ENCODE measurements at places on chromosomes 3 and 15.

DNA sequence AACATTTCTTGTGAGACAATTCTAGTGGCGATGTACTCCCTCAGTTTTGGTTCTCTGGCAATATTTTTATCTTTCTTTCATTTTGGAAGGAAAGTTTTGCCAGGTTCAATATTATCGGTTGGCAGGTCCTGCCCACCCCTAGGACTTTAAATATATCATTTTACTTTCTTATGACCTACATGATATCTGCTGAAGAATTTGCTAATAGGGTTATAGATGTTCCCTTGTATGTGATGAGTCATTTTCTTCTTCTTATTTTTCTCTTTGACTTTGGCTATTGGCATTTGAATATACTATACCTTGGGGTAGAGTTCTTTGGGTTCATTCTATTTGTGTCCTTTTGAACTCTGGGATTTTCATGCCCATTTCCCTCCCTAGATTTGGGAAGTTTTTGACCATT lies 89.7 kb downstream of the GMNC start:
- no peak for DNase-seq

GRCh38 chr3:55009372-55009771 lies 81.5 kb upstream of the LRTM1 start:
- DNase-seq = no peak

DNA sequence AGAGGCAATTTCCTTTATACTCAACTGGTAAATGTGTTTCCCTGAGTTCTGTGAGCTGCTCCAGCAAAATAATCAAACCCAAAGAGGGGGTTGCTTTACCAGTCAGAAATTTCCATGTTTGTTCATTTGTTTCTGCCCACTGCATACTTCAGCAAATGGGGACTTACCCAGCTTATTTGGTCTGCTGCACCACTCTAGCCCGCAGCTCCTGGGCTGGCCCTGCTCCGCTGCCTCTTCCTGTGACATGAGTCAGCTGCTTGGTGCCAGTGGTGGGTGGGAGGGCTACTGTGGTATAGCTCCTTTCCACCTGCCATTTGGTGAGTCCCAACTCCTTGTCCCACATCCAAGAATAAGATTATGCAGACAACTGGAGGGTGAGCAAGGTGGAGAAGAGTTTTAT lies 644.2 kb downstream of the MCTP2 start:
- DNase-seq = no peak

- no peak for DNase-seq
These were observed 104.8 kb upstream of the WNT5A start for GRCh38 chr3:55591888-55592287.

GRCh38 chr15:57436961-57437360 lies 60.7 kb downstream of the CGNL1 start:
- DNase-seq = no peak

GRCh38 chr15:95812491-95812890 lies 518.0 kb upstream of the NR2F2 start:
- no peak for DNase-seq

- DNase-seq = no peak
These were observed 18.4 kb downstream of the TSPAN3 start for GRCh38 chr15:77052556-77052955.

GRCh38 chr3:134237454-134238145 lies 13.1 kb downstream of the RYK start:
- DNase-seq = no peak

- DNase-seq = no peak
These were observed at the start of gene WDR72 for GRCh38 chr15:53759411-53759931. Gene WDR72, minus strand, starts transcription at chr15:53759663. Its CDS starts 26,514 bp downstream, at chr15:53733149.

- DNase-seq = no peak
These were observed 32.0 kb downstream of the GLB1 start for GRCh38 chr3:33064929-33065328.

- no peak for DNase-seq
These were observed 41.3 kb downstream of the APBA2 start for GRCh38 chr15:28927043-28927442.

DNA sequence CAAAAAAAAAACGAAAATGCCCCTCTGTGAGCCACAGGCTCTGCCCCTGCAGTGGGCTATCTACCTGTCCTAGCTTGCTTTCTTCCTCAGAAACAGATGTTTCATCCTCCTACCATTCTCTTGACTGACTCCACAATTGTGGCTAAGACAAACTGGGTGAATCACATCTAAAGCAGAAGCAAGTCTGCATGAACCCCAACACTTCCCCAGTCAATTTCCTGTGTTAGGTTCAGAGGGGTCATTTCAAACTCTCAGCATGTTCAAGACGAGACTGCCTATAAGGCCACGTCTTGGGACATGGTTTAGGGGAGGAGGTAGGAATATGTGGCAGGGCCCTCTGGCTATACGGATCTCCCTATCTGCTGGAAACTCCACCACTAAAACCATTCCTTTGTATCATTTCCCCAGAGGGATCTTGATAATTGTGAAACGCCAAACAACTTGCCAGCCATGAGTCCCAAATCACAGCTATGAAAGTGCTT lies 28.6 kb upstream of the ANKDD1A start:
- no peak for DNase-seq
